ENCODE measurements at places on chromosomes 6 and 20. TPM values are rescaled to one million over a fixed set of nuclear protein-coding genes. Genes with fewer than 3 reads are reported as not detected.

Gene EYA4
- not detected for total RNA-seq

DNA sequence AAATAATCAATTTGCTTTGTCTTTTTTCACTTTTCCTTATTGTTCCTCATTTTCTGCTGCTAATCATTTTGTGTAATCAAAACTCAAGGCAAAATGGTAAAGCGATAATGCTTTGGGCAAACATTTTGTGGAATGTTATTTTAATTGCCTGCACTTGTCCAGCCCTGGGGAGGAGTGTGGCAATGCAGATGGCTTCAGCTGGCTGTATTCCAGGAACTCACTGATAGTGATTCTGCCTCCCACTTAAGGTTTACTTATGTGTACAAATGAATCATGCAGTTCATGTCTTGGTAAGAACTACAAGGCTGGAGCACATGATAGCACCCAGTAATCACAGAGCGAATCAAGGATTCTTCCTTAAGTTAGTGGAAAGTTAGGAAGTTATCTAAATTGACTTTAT is 107.8 kb downstream of the COL19A1 start:
- H3K4me1 ChIP-seq, result no peaks in the 10 kb centered on the region
- no peak for DNase-seq
- H3K27me3 ChIP-seq, result peaks cover 5% of the 10 kb centered on the region
- no peaks in the 10 kb centered on the region for H3K36me3 ChIP-seq

DNA sequence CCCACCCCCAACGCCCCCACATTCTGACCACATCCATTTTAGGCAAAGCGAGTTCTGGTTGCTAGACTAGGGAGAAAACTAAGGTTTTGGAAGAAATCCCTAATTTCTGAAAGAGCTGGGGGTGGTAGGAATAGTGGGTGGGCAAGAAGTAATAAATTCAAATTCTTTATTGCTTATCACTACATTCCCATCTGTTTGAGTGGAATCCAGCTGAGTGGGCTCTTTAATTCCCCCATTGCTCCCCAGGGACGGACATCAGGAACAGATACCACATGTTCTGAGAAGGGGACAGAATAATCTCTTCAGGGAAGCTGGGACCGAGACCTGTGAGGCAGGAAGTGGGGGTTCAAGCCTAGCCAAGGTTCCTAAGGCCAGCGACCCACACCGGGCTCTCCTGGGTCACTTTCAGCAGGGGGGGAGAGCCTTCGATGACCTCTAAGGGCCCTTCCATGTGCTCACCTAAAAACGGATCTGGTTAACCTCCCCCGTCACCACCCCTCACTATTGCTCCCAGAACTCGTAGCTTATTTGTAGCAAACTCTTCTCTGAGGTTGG is 42.3 kb upstream of the MRPS10 start:
- H3K27me3 ChIP-seq, result no peaks in the 10 kb centered on the region
- no peak for DNase-seq
- peaks cover 2% of the 10 kb centered on the region for H3K4me1 ChIP-seq
- no peak overlapping the region for H3K27ac ChIP-seq

Gene SIGLEC1
- total RNA-seq, result not detected

All from activated CD8-positive, alpha-beta T cell treated with anti-CD3 and anti-CD28 coated beads for 36 hours (primary cell).